ENCODE measurements at places on chromosomes 12 and 14.

DNA sequence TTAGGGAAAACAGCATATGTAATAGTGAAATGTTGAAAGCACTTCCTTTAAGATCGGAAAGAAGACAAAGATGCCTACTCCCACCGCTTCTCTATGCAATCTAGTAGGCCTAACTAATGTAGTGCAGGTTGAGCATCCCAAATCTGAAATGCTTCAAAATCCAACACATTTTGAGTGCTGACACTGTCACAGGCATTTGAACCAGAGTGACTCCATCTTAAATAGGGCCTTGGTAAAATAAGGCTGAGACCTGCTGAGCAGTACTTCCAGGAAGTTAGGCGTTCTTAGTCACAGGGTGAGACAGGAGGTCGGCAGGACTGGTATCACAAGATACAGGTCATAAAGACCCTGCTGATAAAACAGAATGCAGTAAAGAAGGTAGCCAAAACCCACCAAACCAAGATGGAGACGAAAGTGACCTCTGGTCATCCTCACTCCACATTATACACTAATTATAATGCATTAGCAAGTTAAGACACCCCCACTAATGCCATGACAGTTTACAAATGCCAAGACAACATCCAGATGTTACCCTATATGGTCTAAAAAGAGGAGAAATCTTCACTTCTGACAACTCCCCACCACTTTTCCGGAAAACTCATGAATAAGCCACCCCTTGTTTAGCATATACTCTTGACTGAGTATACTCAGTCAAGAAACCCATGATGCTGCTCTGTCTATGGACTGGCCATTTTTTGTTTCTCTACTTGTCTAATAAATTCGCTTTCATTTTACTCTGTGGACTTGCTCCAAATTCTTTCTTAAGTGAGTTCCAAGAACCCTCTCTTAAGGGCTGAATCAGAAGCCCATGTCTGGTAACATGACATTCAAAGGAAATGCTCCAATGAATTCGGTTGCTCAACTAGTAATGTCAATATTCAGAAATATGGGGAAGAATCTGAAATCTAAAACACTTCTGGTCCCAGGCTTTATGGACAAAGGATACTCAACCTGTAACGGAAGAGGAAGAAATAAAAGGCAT lies 47.1 kb upstream of the MTERF2 start:
- no peak for DNase-seq

- no peak for DNase-seq
These were observed 15.8 kb downstream of the TMEM106C start for GRCh38 chr12:47979166-47979565.

DNA sequence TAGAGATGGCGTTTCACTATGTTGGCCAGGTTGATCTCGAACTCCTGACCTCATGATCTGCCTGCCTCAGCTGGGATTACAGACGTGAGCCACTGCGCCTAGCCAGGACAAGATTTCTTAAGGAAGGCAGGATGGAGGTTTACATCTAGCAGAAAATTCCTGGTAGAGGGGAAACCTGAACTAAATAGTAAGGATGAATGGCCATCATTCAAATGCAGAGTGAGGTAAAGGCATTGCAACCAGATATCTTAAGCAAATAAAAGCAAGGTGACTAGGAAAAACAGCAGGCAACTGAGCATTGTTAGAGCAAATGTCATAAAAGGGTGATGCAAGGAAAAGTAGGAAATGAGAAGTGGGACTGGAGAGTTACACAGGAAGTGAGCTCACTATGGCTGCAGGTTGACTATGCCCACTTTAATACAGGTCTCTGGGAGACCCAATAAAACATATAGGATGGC lies 133.0 kb downstream of the SOX5 start:
- no peak for DNase-seq

- no peak for DNase-seq
These were observed 66.4 kb upstream of the SFSWAP start for GRCh38 chr12:131644481-131644880.

- DNase-seq, result no peak
These were observed 39.3 kb downstream of the MED13L start for GRCh38 chr12:116238149-116238548.

GRCh38 chr12:100608776-100609175 lies 35.3 kb downstream of the GAS2L3 start:
- no peak for DNase-seq

GRCh38 chr12:50055831-50056638 lies 1.4 kb upstream of the ASIC1 start:
- peak; percentile 76 for DNase-seq

DNA sequence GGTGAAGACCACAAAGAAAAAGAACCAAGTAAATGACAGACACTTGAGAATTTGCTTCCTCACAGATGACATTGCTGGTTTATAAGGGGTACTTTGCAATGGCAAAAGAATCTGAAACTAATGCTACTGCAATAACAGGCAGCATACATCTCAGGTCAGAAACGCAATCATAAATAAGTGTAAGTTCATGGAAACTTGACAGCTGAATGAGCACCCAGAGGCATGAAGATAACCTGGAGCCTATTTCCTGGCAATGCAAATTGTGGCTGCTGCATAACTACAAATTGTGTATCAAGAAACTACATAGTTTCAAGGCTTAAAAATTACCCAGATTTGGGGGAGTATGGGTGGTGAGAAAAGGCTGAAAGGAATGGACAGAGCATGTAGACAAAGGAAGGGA lies 8.5 kb upstream of the MYO1A start:
- DNase-seq, result no peak

- no peak for DNase-seq
These were observed 12.2 kb downstream of the TMTC2 start for GRCh38 chr12:82698708-82699564.

DNA sequence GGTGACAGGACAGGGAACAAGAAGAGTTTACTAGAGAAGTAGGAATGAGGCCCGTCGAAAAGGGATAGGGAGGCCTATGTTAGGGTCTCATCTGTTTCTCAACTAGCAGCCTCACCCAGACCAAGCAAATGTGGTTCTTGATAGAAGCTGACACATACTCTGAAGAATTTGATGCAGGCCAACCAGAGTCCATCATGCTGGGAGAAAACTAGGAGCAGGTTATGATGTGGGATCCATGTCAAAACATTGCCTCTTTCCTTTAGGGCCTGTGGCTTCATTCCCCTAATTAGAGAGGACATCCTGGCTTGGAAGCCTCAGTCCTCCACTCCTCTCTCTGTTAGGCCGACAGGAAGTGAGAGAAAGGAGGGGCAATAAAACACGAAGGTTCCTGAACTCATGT lies 122.8 kb downstream of the NTF3 start:
- DNase-seq, result no peak

DNA sequence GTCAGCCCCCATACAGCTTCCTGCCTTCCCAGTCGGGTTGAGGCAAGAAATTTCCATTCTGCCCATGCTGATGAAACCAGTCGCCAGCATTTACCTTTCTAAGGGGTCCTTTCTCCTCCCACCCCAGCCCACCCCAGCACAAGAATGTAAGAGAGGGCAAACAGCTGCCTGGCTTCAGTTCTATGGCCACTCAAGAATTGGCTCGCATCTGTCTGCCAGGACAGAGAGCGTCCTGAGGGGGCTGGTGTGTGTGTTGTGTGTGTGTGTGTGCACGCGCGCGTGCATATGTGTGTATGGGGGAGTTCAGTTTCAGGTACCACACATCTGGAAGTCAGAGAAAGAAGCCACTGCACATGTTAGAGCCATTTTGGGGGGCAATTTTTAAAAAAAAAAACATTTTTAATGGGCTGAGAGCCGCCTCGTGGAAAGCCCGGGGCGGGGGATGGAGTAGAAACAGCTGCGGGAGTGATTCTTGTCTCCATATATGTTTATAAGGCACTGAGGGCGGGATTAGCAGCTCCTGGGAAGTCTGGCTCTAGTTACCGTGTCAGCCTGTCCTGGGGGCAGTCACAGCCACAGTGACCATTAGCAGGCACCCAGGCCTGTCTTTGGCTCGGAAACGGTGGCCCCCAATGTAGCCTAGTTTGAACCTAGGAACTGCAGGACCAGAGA lies at the start of gene WNT5B:
Gene WNT5B, plus strand, starts transcription at position 566 of the 672 bp plus-strand sequence. CDS start 2,124 bp downstream, outside the sequence.
- no peak for DNase-seq

All from CD4-positive, alpha-beta T cell (primary cell).